Diencephalon (tissue), 1 donor: ENCODE measurements at places on chromosomes 6 and 20. TPM values are rescaled to one million over a fixed set of nuclear protein-coding genes. Genes with fewer than 3 reads are reported as not detected.

CLVS2 gene
- total RNA-seq = 43.6 TPM

MEI4 gene
- 2.1 TPM for total RNA-seq

RIPPLY2 gene
- 7.8 TPM for total RNA-seq

EFCAB8 gene
- not detected for total RNA-seq

MUC21 gene
- total RNA-seq = not detected

ZDHHC14 gene
- 20.8 TPM for total RNA-seq

SERPINB1 gene
- 7.2 TPM for total RNA-seq

HS3ST5 gene
- 26.1 TPM for total RNA-seq

MYCT1 gene
- total RNA-seq = 4.4 TPM

RAET1L gene
- 0.23 TPM for total RNA-seq

F13A1 gene
- 10.4 TPM for total RNA-seq

SERPINB6 gene
- total RNA-seq = 27.5 TPM

IYD gene
- 0.69 TPM for total RNA-seq

CGA gene
- not detected for total RNA-seq

CST5 gene
- not detected for total RNA-seq

PREP gene
- 31.6 TPM for total RNA-seq

OPRM1 gene
- total RNA-seq = 56.7 TPM

ADGB gene
- 2.5 TPM for total RNA-seq

DNAH8 gene
- under 0.01 TPM for total RNA-seq

NFATC2 gene
- total RNA-seq = 0.69 TPM
